ENCODE measurements at places on chromosomes 3 and 15.
A peak's percentile ranks its signal among the peaks of the same experiment; 100 is the strongest.

- DNase-seq, result no peak
These were observed 229.2 kb upstream of the LRTM1 start for GRCh38 chr3:55156851-55157650.

DNA sequence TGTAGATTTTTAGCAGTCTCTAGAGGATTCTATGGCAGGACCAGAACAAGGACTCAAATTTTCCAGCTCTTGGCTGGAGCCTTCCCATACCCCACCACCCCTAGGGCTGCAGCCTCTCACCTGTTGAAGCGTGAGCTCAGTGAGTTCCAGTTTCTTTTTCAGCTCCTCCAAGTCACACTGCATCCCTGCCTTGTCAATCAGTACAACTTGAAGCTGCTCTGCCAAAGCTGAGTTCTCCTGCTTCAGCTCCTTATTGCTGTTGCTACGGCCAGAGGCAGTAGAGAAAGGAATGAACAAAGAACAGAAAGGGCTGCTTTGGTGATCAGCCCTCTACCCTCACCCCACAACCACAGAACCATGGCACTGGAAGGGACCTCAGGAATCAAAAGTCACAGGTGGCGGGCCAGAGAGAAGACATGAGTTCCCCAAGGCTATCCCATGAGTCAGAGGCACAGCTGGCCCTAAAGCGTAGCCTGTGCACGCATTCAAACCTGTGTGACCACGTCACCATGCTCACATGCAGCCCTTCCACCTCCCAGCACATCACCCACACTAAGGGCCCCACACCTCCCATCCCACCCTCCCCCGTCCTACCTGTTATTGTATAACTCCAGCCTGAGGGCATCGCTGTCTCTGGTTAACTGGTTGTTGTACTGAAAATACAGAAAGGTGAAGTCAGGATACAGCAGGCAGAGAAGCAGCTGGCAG is 83.3 kb upstream of the C2CD4B start:
- no peak for DNase-seq

DNA sequence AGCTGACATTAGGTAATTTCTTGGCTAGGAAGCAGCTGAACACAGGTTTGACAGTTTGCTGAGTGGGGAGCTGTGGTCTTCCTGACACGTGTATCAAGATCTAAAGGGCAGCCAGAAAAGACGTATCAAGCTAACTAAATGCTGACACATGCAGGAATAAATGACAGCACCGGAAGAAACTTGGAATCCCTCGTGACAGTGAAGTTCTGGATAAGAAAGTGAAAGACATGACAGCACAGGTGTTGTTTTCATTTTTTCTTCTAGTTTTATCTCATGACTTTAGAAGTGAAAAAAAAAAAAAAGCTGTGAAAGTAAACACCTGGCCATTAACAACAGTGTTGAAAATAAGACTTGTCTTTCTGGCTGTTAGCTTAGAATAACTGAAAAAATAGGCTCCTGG is 48.7 kb downstream of the FGF7 start:
- DNase-seq, result no peak

DNA sequence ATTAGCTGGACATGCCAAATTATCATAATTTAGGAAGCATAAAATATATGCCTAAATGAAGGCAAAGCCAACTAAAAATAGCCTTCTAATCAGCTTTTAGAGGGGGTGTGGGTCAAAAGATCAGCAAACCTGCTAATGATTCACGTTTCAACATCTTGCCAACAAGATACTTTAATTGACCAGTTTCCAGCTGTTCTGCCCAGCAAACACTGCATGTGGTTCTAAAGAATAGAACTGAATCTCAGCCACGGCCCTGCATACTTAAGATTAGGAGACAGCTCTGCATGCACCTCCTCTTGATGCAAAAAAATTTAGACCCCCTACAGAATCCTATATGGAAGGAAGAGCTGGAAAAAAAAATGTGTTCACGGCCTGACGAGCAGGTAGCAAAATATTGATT is 500.5 kb downstream of the TBL1XR1 start:
- DNase-seq, result no peak

DNA sequence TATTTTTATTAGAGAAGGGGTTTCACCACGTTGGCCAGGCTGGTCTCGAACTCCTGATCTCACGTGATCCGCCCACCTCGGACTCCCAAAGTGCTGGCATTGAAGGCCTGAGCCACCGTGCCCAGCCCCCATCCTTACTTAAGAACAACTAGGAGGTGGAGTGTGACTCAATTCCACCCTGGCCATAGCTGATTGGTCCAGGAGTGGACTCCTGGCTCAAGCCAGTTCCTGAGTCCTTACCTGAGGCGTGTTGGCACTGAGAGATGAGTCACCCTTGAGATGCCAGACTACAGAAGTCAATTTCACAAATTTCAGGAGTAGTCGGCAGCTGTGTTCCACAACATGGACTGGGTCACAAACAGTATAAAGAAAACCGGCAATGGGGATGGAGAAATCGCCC is 124.2 kb downstream of the SHQ1 start:
- no peak for DNase-seq

- no peak for DNase-seq
These were observed 10.0 kb downstream of the MRPS25 start for GRCh38 chr3:15055019-15055557.

GRCh38 chr15:45110256-45110820 is 3.6 kb downstream of the DUOX2 start:
- no peak for DNase-seq

DNA sequence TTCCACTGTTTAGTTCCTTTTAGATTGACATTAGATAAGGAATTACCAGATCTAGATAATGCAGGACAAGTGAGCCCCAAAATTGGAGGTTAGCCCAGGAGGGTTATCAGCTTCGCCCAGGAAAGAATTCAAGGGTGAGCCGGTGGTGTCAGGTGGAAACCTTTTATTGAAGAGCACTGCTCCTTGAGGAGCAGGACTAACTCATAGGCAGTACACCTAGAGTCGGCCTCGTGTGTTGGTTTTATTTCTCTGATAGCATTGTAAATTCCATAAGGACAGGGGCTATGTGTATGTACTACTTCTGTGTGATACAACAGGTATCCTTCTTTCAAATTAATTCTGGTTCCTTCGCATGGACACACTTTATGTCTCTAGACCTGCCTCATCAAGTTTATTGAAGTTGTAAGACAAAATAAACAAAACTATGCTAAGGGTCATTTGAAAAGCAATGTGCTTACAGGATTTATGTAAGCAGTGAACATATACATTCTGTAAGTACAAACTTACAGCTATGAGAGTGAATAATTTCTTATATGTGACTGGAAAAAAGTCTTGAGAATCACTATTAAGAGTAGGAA is 57.2 kb downstream of the SNX4 start:
- no peak for DNase-seq

GRCh38 chr15:90001062-90001682 is at the start of gene ZNF710:
ZNF710 (plus strand) TSS chr15:90001324; CDS start chr15:90067138, 65,814 bp downstream.
- DNase-seq, result peak; percentile 73

DNA sequence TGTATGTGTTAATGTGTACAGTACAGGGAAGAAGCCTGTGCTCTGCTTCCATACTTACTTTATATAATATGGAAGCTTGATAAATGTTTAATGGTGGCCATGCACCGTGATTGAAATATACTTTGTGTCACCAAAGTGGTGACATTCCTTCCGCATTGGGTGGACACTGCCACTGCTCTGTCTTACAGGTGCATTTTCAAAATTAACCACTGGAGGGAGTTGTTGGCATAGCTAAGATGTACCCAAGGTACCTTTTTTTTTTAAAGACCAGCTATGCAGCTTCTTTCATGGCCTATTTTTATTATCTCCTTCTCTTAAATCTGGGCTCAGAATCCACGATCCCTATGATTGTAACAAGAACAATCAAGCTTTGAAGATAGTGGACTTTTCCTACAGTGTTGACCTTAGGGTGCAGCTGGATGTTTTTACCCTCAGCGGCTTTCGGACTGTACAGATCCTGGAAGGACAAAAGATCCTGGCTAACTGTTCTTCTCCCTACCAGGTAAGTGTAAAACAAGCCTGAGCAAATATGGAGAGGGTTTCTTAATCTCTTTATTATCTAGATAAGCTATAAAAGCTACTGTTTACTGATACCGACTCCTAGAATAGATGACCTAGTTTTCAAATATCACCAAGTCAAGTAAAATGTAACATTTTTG is 21.6 kb upstream of the PAK6 start:
- no peak for DNase-seq

DNA sequence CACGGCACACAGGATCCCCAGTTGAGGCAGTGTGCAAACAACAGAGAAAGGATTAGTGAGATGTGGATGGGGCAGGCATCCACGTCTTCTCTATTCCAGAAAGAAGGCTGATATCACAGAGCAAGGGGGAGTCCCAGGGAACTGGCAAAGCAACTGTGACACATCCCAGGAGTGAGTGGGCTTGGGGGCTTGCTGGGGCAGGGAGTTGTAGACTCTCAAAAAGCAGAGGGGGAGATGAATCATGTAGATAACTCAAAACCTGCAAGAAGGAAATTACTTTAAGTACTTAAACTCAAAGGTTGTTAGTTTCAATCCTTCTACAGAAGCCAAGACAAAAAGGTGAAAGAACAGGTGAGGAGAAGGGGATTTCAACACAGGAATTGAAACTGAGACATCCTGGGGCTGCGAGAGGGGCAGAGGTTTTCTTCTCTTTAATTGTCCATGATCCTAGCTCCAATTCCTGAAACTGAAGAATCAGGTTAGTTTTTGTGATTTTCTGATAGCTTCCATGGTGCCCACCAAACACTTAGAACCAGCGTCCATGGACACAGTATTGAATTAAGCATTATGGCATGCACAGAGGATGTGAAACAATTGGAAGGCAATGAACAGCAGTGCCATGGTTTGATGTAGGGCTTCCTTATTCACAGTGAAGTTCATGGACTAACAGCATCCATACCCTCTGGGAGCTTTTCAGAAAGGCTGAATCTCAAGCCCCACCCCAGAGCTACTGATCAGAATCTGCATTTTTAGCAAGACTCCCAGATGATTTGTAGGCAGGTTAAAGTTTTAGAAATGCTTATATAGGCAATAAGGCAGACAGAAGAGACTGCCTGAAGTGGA is 52.0 kb downstream of the CCR3 start:
- no peak for DNase-seq
